ENCODE measurements at places on chromosomes 1 and 21.
A peak's percentile ranks its signal among the peaks of the same experiment; 100 is the strongest.

DNA sequence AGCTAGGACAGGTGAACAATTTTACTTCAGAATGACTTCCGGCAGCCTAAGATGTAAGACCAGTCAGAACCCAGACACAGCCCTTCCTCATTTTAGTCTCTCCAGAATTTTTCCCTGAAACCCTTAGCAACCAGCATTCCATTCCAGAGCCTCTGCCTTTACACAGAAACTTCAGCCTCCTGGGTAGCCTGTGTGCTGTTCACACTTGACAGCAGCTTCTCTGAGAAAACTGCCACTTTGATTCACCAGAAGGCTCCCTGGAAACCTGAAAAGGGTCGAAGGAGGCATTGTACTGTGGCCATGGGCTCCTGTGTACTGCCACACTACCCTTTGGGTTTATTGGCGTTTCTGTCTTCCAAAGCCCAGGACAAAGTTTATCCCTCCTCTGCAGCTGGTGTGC is 17.4 kb downstream of the HYI start:
- no peak for DNase-seq

GRCh38 chr1:51343624-51344023 is 13.3 kb upstream of the TTC39A start:
- DNase-seq: no peak

- no peak for DNase-seq
Measured at GRCh38 chr1:162107911-162108310, 38.4 kb downstream of the NOS1AP start.

GRCh38 chr1:156601122-156601830 is at the start of gene GPATCH4:
Gene GPATCH4, minus strand, starts transcription at chr1:156601479.
- DNase-seq: peak; percentile 66

GRCh38 chr1:234725177-234726132 is 115.5 kb upstream of the IRF2BP2 start:
- DNase-seq: no peak

Data from gastrocnemius medialis (tissue), 4 donors.